PC-9 (cell line): ENCODE measurements at places on chromosomes 1 and 21. TPM values are rescaled to one million over a fixed set of nuclear protein-coding genes. Genes with fewer than 3 reads are reported as not detected.

GRCh38 chr1:41362749-41363590 is 1.7 kb downstream of the FOXO6 start:
- H3K27me3 ChIP-seq = peaks cover 7% of the 10 kb centered on the region; the same call in 1 of the 2 replicates
- H3K27ac ChIP-seq = no peak overlapping the region
- H3K4me1 ChIP-seq = peaks cover 51% of the 10 kb centered on the region
- H3K36me3 ChIP-seq = no peaks in the 10 kb centered on the region
- DNase-seq = no peak

- no peak overlapping the region for H3K4me3 ChIP-seq
- no peaks in the 10 kb centered on the region for H3K36me3 ChIP-seq
- DNase-seq = no peak
- H3K4me1 ChIP-seq = no peaks in the 10 kb centered on the region
- no peak overlapping the region for H3K27ac ChIP-seq
Observed at GRCh38 chr1:219264561-219264960, 90.9 kb downstream of the LYPLAL1 start.

GRCh38 chr1:203361945-203362719 is 11.2 kb upstream of the FMOD start:
- H3K27me3 ChIP-seq = peaks cover 94% of the 10 kb centered on the region
- no peak overlapping the region for H3K27ac ChIP-seq
- H3K4me3 ChIP-seq = no peak overlapping the region
- no peaks in the 10 kb centered on the region for H3K4me1 ChIP-seq
- no peak for DNase-seq

DNA sequence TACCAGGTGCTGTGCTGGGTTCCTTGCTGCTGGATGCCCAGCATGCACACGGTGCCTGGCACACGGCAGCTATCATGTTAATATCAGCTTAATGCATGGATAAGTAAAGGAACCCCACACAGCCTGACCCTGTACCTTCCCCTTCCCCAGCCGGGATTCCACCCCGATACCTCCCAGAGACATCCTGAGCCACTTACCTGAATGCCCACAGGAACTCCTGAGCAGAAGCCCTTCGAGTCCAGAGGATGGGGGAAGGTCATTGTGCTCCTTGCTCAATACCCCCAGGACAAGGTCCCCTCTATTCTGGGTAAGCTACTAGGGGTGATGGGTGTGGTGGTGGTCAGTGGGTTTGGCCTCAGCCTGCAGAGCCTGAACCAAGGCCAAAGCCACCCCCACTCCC is 1.4 kb downstream of the FAM131C start:
- no peaks in the 10 kb centered on the region for H3K36me3 ChIP-seq
- H3K27ac ChIP-seq = no peak overlapping the region
- H3K27me3 ChIP-seq = no peaks in the 10 kb centered on the region
- no peak overlapping the region for H3K4me3 ChIP-seq
- no peak for DNase-seq

The A3GALT2 gene
- total RNA-seq = not detected in 2 replicates

The HES5 gene
- total RNA-seq = not detected in 2 replicates

The ASTN1 gene
- not detected in 2 replicates for total RNA-seq

The CCSAP gene
- total RNA-seq = 6.7 and 7.4 TPM in 2 replicates

The MAB21L3 gene
- not detected in 2 replicates for total RNA-seq

The WNT2B gene
- total RNA-seq = 0.98 and 1.1 TPM in 2 replicates

The PLA2G2A gene
- total RNA-seq = not detected in 2 replicates
